ENCODE measurements at places on chromosomes 7 and 10.
A peak's percentile ranks its signal among the peaks of the same experiment; 100 is the strongest.

DNA sequence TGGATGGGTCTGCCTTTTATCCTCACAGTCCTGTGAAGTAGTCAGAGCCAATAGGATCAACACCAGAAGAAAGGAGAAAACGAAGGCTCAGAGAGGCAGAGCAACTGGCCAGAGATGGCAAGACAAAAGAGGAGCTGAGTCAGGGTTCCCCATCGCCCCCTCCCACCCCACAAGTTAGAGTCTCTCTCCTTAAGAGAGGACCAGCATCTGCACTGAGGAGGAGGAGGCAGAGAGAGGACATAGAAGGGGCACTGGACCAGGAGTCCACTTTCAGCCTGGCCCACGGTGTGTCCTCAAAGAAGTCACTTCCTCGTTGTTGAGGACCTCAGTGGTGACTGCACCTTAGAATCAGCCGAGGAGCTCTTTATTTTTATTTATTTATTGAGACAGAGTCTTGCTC lies 11.6 kb downstream of the SPOCK2 start:
- no peak for DNase-seq

- peak; percentile 16 for DNase-seq
Observed at GRCh38 chr10:127813290-127813689, 76.3 kb downstream of the FOXI2 start.

DNA sequence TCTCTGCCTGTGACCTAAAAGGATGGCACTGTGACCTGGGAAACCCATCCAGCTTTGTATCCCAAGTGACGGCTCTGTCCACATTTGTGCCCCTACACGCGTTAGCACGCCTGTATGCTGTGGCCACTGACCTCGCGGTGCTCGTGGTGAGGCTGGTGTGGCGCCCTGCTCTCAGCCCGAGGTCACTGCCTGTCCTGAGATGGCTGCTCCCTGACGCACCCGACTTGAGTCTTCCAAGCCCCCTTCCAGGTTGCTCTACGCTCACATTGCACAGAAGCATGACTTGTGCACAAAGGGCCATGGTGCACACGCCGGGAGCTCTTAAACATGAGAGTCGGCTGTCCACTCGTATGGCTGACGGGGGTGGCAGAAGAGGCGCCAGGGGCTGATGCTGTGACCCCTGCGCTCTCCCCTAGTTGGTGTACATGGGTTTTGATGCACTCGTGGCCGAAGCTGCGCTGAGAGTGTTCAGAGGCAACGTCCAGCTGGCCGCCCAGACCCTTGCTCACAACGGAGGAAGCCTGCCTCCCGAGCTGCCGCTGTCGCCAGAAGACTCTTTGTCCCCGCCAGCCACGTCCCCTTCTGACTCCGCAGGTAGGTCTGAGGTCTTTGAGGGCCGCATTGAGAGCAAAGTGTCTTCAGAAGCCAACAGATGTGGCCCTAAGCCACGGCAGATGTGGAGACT lies 33.5 kb downstream of the WDR86 start:
- no peak for DNase-seq

- DNase-seq = no peak
Observed at GRCh38 chr7:408751-409311, 110.8 kb downstream of the PDGFA start.

DNA sequence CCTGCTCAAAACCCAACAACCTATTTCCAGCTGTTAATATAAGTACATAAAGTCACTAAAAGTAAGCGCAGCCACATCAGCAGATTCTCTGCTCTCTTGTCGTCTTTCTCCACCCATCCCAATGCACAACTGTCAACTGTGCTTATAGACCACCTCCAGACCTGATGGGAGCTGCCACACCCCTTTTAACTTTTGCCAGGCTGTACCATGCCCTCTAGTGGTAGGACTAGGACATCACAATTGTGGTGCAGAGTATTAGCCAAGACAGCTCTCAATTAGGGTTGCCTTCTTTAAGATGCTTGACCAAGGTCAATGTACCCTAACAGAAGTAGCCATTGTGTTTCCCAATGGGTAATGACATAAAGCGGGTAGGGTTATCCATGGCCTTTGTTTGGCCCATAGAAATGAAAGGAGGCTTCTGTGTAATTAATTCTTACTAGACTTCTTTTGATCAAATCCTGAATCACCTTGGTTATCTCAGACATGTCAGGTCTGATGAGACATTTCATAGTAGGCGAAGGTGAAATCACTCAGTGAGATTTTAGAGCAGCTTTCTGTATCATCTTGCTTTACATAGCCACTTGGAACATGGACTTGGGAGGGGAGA lies 68.1 kb downstream of the SCRN1 start:
- peak; percentile 46 for DNase-seq

DNA sequence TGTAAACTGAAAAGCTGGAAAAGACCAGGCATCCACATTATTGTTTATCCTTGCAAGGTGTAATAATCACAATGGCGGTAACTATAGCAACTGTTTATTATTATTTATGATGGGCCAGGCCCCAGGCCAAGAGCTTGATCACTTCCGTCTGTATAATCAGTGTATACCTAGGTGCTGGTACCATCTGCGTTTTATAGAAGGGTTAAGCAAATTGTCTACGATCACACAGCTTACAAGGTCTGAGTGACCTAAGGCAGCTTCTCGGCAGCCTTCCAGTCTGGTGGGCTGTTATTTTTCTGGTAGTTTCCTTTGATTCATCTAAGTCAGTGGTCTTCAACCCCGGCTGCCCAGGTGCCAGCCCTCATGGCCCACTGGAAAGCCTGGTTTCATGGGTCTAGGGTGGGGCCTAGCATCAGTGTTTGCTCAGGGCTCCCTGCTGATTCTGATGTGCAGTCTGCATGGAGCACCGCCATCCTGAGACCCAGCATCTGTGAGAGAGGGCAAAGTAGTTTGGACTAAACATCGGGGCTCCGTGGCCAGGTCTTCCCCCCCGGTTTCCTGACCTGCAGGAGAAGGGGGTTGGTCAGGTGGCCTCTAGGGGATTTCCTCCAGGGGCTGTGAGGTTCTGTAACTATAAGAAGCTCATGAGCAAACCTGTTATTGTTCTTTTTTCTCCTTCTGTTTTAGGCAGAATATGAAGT lies 146.4 kb downstream of the RGS10 start:
- no peak for DNase-seq

- DNase-seq = no peak
Observed at GRCh38 chr10:110312206-110312605, 7.5 kb upstream of the SMNDC1 start.

GRCh38 chr7:50304129-50304910 lies at the start of gene IKZF1:
Gene IKZF1, plus strand, starts transcription at chr7:50304716. Its CDS starts 14,346 bp downstream, at chr7:50319062.
- no peak for DNase-seq

- no peak for DNase-seq
Observed at GRCh38 chr10:112213098-112213823, 29.7 kb upstream of the GPAM start.

DNA sequence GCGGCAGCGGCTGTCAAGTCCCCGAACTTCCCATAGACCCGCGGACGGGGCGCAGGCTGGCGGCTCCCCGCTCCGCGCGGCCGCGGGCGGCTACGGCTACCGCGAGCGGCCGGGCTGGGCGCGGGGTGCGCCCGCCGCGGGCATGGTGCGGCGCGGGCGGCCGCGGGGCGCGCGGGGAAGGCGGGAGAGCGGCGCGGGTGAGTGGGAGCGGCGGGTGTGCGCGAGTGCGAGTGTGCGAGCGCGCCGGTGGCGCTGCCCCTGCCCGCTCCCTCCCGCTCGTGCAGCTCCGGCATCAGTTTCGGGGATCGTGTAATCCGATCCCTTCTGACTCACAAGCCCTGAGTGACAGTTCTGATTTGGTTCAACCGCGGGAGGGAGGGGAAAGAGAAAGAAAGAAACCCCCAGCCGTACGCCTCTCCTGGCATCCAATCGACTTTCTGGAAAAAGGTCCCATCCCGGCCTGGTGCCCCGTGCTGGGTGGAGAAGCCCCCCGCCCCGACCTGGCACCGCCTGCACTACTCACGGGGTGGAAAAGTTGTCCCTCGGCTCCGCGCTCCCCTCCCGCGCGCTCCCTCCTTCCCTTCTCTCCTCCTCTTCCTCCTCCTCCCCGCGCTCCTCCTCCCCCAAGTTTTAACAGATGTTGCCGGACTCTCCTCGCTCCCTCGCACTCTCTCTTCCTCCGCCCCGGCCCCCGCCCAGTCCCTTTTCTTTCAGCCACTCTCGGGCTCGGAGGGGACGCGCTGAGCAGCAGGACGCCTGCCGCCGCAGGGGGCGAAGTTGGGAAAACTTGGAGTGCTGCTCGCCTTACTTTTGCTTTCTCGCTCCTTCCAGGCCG lies at the start of gene GLI3:
GLI3 (minus strand) TSS at position 234 of the 835 bp plus-strand sequence. CDS start 13,956 bp downstream, outside the sequence.
- DNase-seq = no peak

- DNase-seq = no peak
Observed at GRCh38 chr10:48811917-48812316, 127.2 kb downstream of the WDFY4 start.

DNA sequence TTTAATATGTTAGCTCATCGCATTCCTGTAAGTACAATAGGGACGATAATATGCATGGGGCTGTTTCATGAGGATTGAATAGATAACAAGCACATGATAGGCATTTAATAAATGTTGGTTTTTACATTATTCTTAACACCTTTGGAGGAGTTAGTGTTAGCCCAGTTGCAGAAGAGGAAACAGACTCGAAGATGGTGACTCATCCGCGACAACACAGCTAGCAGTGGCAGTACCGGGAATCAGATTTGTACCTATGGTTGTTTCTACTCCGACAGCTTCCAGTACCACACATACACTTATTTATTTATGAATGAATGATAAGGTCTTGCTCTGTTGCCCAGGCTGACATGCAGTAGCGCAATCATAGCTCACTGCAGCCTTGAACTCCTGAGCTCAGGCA lies 2.9 kb downstream of the LRMDA start:
- no peak for DNase-seq

GRCh38 chr7:47557694-47558670 lies 23.9 kb downstream of the TNS3 start:
- peak; percentile 46 for DNase-seq

DNA sequence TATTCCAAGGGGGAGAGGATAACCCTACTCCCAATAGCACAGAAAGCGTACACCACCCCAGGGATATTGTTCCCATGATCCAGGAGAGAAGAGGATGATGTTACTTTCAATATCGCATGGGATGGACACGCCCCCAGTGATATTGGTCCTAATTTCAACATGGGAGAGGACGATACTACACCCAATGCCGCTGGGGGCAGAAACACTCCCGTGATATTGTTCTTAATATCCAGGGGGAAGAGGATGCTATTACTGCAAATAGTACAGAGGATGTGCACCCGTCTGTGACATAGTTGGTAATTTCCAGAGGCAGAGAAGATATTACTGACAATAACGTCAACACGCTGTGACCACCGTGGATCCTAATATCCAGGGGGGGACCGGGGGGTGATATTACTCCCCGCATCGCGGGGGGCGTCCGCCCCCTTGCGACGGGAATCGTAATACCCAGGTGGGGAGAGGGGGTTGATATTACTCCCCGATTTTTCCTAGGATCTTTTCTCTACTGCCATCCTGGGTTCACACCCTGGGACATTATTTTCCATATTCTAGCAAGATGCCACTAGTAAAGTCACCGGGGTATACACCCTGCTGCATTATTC lies 16.6 kb downstream of the MEIG1 start:
- peak; percentile 18 for DNase-seq

DNA sequence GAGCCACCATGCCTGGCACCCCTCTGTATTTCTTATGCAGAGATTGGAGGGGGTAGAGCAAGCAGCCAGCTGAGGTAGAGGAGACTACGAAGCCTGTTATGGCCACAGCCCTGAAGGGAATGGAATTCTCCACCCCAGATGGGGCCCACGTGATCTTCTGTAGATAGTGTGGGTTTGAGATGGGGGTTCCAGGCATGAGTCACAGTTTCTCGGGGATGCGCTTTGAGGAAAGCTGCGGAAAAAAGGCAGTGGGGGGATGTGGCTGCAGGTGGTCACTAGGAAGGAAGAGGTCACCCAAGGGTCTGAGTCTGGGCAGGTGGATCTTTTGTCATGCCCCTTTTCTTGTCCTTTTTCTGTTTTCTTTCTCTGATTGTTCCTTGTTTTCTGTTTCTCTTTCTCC lies 11.5 kb downstream of the FAM131B start:
- no peak for DNase-seq

DNA sequence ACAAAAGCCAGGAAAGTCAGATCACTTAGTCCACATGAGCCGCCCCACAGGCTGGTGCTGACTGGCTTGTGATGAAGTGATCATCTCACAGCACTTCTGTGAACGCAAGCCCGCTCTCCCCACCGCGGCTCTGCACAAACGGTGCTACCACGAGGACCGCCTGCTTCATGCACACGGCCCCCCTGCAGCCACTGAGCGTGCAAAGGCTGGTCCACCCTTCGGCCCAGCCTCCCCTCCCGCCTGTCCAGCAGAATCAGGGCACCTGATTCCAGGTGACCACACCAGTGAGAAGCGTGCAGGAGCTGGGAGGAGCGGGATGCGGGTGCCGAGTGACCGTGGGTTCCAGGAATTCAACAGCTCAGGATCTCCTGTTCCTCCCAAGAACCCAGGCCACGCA lies 32.2 kb downstream of the MAD1L1 start:
- no peak for DNase-seq

- DNase-seq = no peak
Observed at GRCh38 chr10:5831446-5831782, 18.2 kb upstream of the GDI2 start.

DNA sequence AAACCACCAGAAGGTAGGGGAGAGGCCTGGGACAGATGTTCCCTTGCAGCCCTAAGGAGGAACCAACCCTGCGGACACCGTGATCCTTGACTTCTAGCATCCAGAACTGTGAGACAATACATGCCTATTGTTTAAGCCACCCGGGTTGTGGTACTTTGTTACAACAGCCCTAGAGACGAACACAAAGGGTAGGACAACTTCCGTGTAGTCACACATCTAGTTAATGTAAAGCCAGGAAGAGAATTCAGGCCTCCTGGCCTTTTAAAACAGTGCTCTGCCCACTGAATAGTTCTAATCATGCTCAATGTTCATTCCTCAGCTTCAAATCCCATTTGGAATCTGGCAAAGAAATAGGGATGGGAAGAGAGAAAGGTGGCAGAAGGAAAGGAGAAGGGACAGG lies 240.2 kb upstream of the KMT2E start:
- DNase-seq = no peak

DNA sequence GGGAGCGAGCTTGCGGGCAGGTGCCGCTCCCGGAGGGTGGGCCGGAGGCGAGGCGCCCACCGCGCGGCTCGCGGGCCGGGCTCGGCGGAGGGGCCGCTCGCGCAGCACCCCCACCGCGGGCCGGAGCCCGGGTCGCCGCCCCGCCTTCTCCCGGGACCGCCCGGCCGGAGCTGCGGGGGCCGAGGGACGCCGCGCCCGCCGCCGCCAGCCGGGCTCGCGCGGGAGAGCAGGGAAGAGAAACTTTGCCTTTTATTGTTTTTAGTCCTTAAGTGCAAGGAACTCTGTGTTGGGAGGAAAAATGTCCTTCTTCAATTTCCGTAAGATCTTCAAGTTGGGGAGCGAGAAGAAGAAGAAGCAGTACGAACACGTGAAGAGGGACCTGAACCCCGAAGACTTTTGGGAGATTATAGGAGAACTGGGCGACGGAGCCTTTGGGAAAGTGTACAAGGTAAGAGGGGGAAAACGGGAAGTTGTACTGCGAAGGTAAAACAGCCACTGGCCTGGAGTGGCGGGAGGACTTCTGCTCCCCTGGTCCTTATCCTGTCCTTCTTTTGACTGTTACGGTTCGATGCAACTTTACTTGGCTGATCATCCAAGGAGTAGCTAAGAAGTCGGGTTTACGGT lies 620 bp downstream of the SLK start:
- DNase-seq = no peak

- no peak for DNase-seq
Observed at GRCh38 chr10:17049195-17049594, 80.4 kb downstream of the CUBN start.
